GM12878 (cell line): ENCODE measurements at places on chromosomes 16 and 17. TPM values are rescaled to one million over a fixed set of nuclear protein-coding genes. Genes with fewer than 3 reads are reported as not detected.

Gene C16orf89
- total RNA-seq = not detected in 2 replicates

Gene CD300LF
- total RNA-seq = not detected in 2 replicates

Gene JPH3
- 0.05 TPM in 1 of 2 replicates, not detected in the other for total RNA-seq

Gene KRTAP3-2
- total RNA-seq = not detected in 2 replicates

Gene MT1F
- 0.40 and 1.1 TPM in 2 replicates for total RNA-seq

Gene CHST5
- total RNA-seq = 0.19 TPM in 1 of 2 replicates, not detected in the other

Gene PRPSAP1
- 46.5 and 55.0 TPM in 2 replicates for total RNA-seq

DNA sequence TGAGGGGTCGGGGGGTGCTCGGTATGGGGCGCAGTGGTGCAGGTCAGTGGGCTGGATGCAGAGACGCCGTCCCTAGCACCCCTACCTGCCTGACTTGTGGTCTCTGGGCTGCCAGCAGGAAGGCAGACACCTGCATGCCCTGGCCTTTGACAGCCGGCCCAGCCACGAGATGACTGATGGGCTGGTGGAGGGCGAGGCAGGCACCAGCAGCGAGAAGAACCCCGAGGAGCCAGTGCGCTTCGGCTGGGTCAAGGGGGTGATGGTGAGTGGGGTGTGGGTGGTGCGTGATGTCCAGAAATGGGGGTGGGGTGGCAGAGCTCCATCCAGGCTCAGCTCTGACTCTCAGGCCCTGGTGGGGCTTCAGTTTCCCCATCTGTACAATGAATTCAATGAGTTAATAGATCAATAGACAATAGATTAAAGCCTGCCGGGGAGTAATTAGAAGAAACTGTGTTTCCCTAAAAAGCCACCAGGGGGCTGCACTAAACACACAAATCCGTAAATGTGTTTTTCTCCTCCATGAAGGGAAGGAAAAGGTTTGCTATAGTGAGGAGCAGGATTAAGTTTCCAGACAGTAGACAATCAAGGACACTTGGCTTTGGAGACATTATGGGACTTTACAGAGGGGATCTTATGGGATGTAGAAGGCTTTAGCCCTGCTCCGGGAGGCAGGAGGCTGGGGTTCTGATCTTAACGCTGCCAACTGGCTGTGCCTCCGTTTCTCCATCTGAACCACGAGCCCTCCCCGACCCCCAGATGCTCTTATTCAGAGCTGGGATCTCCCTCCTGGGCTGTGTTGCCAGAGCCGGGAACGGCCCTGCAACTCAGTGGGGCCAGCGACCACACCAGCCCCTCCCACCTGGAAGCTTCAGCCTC is 2.2 kb downstream of the SLC12A3 start:
- DNase-seq = no peak
- no peaks in the 10 kb centered on the region for H3K27me3 ChIP-seq
- peaks cover 35% of the 10 kb centered on the region for H3K4me1 ChIP-seq
- H3K4me3 ChIP-seq = no peak overlapping the region

- H3K4me1 ChIP-seq = peaks cover 52% of the 10 kb centered on the region
- peak overlapping the region; percentile 99 for H3K27ac ChIP-seq
- DNase-seq = peak; percentile 96
- no peak overlapping the region for H3K4me3 ChIP-seq
- H3K27me3 ChIP-seq = no peaks in the 10 kb centered on the region
These were observed 10.7 kb upstream of the MEAK7 start for GRCh38 chr16:84514874-84515835.

DNA sequence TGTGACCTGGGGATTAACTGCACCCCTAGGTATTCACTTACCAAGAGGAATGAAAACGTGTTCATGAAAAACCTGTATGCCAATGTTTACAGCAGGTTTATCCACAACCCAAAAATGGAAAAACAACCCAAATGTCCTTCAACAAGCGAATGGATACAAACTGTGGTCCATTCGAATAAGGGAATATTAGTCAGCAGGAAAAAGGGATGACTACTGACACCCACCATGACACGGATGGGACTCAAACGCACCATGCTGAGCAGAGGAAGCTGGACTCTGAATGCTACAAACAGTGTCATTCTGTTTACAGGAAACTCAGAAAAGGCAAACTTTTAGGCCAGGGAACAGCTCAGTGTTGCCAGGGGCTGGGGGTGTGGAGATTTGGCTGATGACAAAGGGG is 4.9 kb downstream of the SLC38A10 start:
- H3K27me3 ChIP-seq = no peaks in the 10 kb centered on the region
- no peak for DNase-seq
- H3K4me3 ChIP-seq = no peak overlapping the region
- H3K27ac ChIP-seq = no peak overlapping the region

GRCh38 chr17:38796451-38797157 is 2.8 kb downstream of the PIP4K2B start:
- DNase-seq = no peak
- H3K4me1 ChIP-seq = peaks cover 11% of the 10 kb centered on the region

DNA sequence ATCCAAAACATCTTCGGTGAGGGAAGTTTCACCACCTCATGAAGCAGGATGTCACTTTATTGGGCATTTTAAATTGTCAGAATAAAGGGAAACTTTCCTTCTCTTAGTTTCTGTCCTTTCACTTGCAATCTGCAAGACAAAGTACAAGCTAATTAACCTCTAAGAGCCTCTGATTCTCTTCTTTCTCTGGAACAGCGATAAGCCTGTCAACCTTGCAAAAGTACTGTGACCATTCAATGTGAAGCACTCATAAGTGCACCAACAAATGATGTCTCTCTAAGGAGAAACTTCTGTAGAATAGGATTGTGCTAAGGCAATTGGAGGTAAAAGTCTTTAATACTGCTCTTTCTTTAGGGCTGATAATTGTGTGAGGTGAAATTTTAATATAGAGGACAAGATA is 1622.3 kb downstream of the CDH8 start:
- DNase-seq = no peak
- H3K27me3 ChIP-seq = no peaks in the 10 kb centered on the region
- no peaks in the 10 kb centered on the region for H3K36me3 ChIP-seq

DNA sequence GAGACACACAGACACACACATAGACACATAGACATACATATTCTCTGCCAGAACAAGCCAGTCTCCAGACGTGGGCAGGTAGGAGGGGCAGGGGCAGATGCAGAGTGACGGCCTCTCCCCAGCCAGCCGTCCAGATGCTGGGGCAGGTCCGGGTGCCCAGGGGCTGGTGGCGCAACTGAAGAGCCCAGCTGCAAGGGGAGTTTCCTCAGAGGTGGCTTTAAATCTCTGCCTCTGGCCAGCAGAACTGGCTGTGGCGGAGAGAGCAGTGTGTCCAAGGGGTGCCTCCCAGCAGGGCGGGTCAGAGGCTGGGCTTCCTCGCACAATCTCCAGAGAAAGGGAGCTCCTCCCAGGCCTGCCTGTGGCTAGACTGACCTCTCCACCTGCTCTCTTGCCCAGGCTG is 9.4 kb upstream of the GCGR start:
- no peaks in the 10 kb centered on the region for H3K36me3 ChIP-seq
- no peaks in the 10 kb centered on the region for H3K27me3 ChIP-seq
- DNase-seq = no peak
- no peaks in the 10 kb centered on the region for H3K4me1 ChIP-seq
- no peak overlapping the region for H3K27ac ChIP-seq

- no peak overlapping the region for H3K4me3 ChIP-seq
- H3K4me1 ChIP-seq = no peaks in the 10 kb centered on the region
- H3K27me3 ChIP-seq = no peaks in the 10 kb centered on the region
- no peak overlapping the region for H3K27ac ChIP-seq
These were observed 27.7 kb upstream of the MPHOSPH6 start for GRCh38 chr16:82197540-82198240.

DNA sequence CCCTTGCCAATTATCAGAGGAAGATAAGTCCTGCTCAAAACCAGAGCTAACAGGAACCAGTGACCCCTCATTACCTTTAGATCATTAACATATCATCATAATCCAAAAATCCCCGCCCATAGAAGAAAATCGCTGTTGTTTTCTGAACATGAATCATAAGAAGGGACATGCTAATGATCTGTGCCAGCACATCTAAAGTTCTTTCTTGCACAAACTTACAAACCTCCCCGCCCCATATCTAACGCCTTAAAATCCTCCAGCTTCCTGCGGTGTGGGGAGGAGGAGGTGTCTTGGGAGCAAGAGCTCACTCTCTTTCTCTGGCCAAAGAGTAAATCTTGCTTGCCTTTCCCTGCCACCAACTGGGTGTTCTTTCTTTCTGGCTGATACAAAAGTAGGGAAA is 78.3 kb downstream of the IRX3 start:
- no peak for DNase-seq
- no peaks in the 10 kb centered on the region for H3K4me1 ChIP-seq
- H3K4me3 ChIP-seq = no peak overlapping the region
- no peak overlapping the region for H3K27ac ChIP-seq

DNA sequence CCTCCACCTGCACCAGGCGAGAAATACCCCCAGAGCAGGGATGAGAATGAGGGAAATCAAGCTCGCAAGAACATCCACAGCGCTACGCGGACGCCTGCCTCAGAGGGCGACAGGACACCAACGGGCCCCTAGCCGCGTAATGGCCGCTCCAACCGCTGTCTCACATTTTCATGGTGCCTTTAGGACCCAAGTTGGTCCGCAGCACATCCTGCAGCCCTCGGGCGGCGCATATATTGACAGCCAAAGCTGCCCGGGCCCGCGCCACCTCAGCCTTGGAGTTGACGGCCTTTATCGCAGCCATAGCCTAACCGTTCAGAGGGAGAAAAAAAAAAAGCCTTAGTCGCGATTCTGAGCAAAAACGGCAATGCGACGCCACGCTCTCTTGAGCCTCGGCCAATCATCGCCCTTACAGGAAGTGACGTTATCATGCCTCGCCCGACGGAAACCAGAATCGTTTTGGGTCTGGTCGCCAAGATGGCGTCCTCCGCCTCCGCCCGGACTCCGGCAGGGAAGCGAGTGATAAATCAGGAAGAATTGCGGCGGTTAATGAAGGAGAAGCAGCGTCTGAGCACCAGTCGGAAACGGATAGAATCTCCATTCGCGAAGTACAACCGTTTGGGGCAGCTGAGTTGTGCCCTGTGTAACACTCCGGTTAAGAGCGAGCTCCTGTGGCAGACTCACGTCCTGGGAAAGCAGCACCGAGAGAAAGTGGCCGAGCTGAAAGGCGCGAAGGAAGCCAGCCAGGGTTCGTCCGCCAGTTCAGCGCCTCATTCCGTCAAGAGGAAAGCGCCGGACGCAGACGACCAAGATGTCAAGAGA is at the start of the genes CCT6B and ZNF830:
Gene CCT6B, minus strand, starts transcription at position 368 of the 819 bp plus-strand sequence. Its CDS starts 67 bp downstream, at position 301.
Gene ZNF830, plus strand, starts transcription at position 448 of the 819 bp plus-strand sequence. Its CDS starts 27 bp downstream, at position 475.
- peak within 1 kb of the TSS; percentile 73 for H3K4me3 ChIP-seq
- peak; percentile 79 for DNase-seq
- H3K27me3 ChIP-seq = no peaks in the 10 kb centered on the region
- H3K36me3 ChIP-seq = no peaks in the 10 kb centered on the region; the same call in 1 of the 2 replicates
- peak within 1 kb of the TSS; percentile 83 for H3K27ac ChIP-seq

- peaks cover 2% of the 10 kb centered on the region; the same call in 1 of the 2 replicates for H3K4me1 ChIP-seq
- H3K27ac ChIP-seq = no peak overlapping the region; the same call in 1 of the 2 replicates
These were observed 1.3 kb downstream of the TMEM219 start for GRCh38 chr16:29963021-29963743.

GRCh38 chr16:84874004-84874435 is 54.2 kb downstream of the CRISPLD2 start:
- H3K36me3 ChIP-seq = no peaks in the 10 kb centered on the region
- no peak for DNase-seq
- no peaks in the 10 kb centered on the region for H3K4me1 ChIP-seq
- H3K4me3 ChIP-seq = no peak overlapping the region
- H3K27me3 ChIP-seq = no peaks in the 10 kb centered on the region
- no peak overlapping the region for H3K27ac ChIP-seq

GRCh38 chr17:72151565-72152386 is 31.0 kb downstream of the SOX9 start:
- no peaks in the 10 kb centered on the region for H3K4me1 ChIP-seq
- H3K36me3 ChIP-seq = no peaks in the 10 kb centered on the region
- DNase-seq = no peak
- H3K27me3 ChIP-seq = no peaks in the 10 kb centered on the region
- no peak overlapping the region for H3K27ac ChIP-seq

DNA sequence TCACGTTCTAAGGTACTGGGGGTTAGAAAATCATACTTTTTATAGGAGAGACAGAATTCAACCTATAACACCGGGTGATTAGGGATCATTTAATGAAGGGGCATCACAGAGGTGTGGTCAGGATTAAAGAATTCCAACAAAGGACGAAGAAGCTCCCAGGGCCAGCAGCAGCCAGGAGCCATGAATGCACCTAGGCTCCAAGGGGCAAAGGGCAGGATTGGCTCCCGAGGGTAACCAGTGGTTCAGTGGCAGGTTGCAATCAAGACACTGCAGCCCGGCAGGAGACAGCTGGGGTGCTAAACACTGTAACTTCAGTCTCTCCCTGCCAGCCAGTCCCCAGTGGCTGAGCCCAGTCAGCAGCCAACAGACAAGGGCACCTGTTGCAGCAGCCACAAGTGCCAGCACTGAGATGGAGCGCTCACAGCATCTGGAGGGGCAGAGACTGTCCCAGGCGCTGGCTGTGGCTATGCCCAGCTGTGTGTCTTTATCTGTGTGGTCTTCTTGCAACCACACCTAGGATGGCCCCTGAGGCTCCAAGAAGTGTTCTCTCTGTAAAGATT is 23.9 kb downstream of the DHRS7C start:
- no peak overlapping the region for H3K4me3 ChIP-seq
- DNase-seq = no peak
- no peaks in the 10 kb centered on the region for H3K27me3 ChIP-seq

- H3K4me3 ChIP-seq = no peak overlapping the region
- H3K4me1 ChIP-seq = peaks cover 5% of the 10 kb centered on the region
- H3K27ac ChIP-seq = no peak overlapping the region
- no peaks in the 10 kb centered on the region; the same call in 1 of the 2 replicates for H3K27me3 ChIP-seq
- no peaks in the 10 kb centered on the region for H3K36me3 ChIP-seq
These were observed 270.1 kb upstream of the TNRC6C start for GRCh38 chr17:77688369-77688768.

- H3K27me3 ChIP-seq = no peaks in the 10 kb centered on the region; the same call in 1 of the 2 replicates
- no peaks in the 10 kb centered on the region for H3K4me1 ChIP-seq
- DNase-seq = no peak
- no peak overlapping the region for H3K27ac ChIP-seq
These were observed 15.3 kb upstream of the GAA start for GRCh38 chr17:80086081-80086480.

DNA sequence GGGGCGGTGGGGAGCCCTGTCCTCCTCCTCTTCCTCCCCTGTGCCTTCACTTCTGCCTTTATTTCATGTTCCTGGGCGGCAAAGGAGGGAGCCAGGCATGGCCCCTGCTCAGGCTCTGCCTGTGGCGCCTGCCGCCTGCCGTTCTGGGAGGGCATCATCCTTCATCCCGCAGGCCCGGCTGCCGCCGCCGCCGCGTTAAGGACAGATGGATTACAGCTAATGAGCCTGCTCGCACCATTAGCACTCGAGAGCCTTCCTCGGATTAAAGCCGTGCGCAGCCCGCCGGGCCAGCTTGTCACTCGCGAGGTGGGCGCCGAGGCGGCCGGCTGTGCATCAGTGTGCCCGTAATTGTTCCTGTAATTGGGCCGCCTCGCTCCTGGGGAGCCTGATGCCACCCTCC is 127.7 kb upstream of the GSE1 start:
- no peak for DNase-seq
- H3K4me1 ChIP-seq = peaks cover 4% of the 10 kb centered on the region
- H3K4me3 ChIP-seq = no peak overlapping the region

DNA sequence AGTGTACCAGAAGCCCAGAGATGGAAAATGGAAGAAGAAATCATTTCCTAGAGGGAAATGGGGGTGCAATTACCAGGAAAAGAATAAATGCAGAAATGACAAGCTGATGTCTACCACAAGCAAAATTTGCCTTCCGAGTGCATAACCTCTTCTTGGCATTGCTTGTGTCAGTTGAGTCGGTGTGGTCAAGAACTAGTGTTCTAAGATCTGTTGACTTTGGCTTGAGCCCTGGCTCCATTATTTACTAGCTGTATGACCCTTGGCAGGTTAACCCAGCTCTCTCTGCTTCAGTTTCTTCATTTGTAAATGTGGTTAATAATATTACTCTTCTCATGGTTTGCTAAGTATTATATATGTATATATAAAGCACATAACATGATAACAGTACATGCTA is 273.0 kb upstream of the IRX5 start:
- no peak for DNase-seq
- no peak overlapping the region for H3K27ac ChIP-seq
- H3K4me3 ChIP-seq = no peak overlapping the region
